ENCODE measurements at places on chromosomes 6 and 20.

DNA sequence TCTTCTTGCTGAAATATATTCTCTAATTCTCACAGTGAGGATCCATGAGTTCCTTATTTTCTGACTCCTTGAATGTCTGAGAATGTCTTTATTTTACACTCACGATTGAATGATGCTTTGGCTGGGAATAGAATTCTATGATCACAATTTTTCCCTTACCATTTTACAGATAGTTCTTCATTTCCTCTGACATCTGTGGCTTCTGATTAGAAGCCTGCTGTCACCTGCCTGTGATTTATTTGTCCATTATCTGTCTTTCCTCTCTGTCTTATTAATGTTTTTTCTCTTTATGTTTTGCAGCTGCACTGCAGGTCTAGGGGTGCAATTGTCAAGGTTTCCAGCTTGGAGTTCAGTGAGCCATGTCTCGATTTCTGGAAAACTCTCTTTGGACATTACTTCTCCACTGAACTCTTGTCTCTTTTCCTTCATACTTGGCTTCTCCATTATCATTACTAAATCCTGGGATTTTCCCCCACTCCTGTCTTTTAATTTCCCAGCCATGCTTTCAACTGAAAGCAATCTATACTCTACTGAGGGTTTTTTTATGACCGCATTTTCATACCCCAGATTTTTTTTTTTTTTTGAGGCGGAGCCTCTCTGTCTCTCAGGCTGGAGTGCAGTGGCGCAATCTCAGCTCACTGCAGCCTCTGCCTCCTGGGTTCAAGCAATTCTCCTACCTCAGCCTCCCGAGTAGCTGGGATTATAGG is 121.2 kb upstream of the PRND start:
- DNase-seq = no peak

GRCh38 chr6:11064836-11065235 is 20.7 kb upstream of the ELOVL2 start:
- DNase-seq = no peak

- no peak for DNase-seq
These were observed 161.0 kb downstream of the CDK19 start for GRCh38 chr6:110654096-110654820.

GRCh38 chr20:63536241-63536977 is 767 bp downstream of the PTK6 start:
- DNase-seq = no peak

DNA sequence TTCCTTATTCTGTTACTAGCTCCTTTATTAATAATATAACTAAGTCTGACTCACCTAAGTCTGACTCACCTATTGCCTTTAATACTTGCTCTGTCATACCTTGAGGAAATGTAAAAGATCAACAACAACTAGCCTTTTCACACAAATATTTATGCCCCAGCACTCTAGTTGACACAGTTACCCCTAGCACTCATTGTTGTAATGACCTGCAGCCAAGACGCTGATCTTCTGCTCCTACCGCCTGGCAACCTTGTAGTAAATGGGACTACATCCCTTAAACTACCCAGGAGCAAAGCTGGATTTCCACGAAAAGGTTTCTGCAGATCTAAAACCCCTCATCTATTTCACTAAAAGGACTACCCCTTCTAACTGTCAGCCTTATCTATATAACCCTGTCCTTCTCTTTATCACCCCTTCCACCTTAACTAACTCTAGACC is 90.0 kb downstream of the PLG start:
- no peak for DNase-seq

DNA sequence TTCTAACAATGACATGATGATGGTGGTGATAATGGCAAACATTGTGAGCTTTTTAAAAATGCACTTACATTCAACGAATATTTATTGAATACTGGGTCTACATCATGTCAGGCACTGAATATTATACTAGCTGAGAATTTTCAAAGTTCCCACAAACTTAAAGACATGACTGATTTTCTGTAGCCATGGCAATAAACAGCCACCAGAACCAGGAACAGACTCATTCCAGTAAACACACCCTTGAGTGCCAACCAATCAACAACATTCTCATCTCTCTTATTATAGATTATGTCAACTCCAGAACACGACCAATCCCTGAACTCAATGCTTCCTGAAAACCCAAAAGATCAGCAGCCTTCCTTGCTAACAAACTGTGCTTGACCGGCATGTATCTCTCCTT is 212.4 kb upstream of the RUNX2 start:
- no peak for DNase-seq

DNA sequence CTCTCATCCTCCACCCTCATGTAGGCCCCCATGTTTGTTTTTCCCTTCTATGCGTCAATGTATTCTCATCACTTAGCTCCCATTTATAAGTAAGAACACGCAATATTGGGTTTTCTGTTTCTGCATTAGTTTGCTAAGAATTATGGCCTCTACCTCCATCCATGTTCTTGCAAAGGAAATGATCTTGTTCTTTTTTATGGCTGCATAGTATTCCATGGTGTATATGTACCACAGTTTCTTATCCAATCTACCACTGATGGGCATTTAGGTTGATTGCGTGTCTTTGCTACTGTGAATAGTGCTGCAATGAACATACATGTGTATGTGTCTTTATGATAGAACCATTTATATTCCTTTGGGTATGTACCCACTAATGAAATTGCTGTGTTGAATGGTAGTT is 200.0 kb downstream of the ADGRG6 start:
- DNase-seq = no peak

GRCh38 chr6:84908304-84908904 is 144.0 kb upstream of the TBX18 start:
- no peak for DNase-seq

DNA sequence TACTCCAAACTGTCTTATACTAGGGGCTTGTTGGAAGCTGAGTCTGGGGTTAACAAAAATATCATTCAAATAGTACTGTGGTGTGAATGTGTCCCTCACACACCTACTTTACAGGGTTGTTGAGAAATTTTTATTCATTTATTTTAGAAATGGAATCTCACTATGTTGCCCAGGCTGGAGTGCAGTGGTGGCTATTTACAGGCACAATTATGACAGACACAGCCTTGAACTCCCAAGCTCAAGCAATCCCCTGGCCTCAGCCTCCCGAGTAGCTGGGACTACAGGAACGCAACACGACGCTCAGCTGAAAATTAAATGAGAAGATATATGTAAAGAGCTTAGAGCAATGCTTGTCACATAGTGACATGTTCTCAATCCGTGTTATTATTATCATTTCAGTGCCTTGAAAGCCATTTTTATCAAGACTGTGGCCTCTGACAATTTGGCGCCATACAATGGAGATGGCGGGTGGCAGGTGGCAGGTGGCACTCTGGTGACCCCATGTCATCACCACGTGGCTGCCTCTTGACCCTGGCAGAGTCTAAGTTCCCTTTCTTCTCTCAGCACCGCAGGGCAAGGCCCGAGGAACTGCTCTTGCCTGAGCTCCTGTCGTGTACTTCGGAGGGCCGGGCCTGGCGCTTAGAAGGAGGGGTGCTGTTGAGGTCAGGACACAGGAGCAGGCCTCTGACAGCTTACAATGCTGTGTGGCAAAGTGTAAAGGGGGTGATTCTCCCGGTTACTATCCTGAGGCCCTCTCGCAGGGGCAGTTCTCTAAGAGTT is 64.5 kb downstream of the STX11 start:
- DNase-seq = no peak

DNA sequence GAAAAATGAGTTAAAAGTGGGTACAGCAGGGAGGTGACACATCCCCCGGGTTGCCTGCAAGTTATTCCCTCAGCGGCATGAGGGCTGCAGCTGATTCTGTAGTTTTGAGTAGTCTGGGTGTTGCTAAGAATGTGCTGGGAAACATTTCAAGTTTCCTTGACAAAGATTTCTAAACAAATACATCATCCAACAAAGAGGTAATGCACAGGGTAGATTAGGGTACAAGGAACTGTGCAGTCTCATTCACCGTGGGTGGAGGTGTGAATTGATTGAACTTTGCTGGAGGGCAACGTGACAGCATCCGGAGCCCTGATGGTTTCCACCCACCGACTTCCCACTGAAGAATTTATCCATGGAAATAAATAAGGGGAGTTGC is 21.8 kb downstream of the CASS4 start:
- no peak for DNase-seq

- DNase-seq = no peak
These were observed 83.6 kb upstream of the C20orf144 start for GRCh38 chr20:33578510-33578909.

DNA sequence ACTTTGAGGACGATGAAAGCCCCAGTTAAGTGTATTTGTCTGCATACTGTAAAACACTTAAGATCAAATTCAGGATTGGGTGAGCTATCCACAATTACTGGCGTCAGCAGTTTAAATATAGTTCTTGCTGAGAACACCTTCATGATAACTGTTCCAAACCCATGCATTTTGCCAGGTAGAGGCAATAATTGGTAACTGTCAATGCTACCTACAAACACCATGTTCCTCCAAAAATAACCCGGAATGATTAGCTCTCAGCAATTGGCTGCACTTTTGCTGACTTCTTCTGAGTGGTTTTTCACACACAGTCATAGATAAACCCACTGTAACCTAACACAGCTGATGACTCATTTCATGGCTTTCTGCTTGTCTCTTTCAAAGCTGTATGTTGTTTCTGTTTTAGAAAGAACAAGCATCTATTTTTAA is 1358.6 kb upstream of the GJE1 start:
- no peak for DNase-seq

- no peak for DNase-seq
These were observed 557.0 kb downstream of the HAO1 start for GRCh38 chr20:7383216-7383615.

GRCh38 chr6:150202934-150203333 is 60.1 kb downstream of the PPP1R14C start:
- no peak for DNase-seq
